ENCODE measurements at places on chromosomes 5 and 9. TPM values are rescaled to one million over a fixed set of nuclear protein-coding genes. Genes with fewer than 3 reads are reported as not detected.

- DNase-seq = no peak
Observed at GRCh38 chr9:107782789-107783188, 293.2 kb upstream of the KLF4 start.

DNA sequence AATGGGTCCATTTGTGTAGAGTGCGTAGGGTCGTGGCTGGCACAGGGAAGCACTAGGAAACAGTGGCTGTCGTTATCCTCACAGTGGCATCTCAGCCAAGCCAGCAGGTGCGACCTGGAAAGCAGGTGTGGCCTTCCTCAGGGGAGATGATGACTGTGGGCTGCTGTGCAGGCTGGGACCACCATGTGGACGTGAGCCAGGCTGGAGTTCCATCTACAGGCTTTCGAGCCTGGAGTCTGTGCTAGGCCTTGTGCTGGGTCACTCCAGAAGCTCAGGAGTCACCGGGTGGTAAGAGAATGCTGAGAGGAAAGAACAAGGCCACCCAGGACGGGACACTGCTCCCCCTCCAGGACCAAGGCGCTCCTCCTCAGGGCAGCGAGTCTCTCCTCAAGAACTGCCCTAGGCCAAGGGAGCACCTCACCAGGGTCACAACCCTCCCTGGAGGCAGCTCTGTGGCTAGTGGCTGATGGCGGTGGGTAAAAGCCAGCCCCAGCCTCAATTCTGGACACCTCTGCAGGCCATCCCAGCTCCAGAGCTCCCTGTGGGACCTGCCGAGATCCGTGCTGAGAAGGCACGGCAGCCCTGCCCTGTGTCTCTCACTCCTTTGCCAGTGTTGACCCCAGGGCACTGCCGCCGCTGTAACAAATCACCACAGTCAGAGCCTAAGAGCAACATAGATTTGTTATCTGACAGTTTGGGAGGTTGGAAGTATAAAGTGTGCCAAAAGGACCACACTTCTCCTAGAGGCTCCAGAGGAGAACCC, 36.0 kb downstream of the WHRN start:
- DNase-seq = no peak

C9orf72 gene
- 24.9 TPM for polyA plus RNA-seq

PCDHGA11 gene
- polyA plus RNA-seq = 5.1 TPM
